ENCODE measurements at places on chromosomes 3 and 15.

- no peak overlapping the region for H3K27ac ChIP-seq
- no peak for DNase-seq
- no peak overlapping the region for H3K4me3 ChIP-seq
- H3K36me3 ChIP-seq, result no peaks in the 10 kb centered on the region
- no peaks in the 10 kb centered on the region for H3K4me1 ChIP-seq
- H3K27me3 ChIP-seq, result peaks cover 5% of the 10 kb centered on the region
Measured at GRCh38 chr3:77718311-77718710, 678.4 kb downstream of the ROBO2 start.

DNA sequence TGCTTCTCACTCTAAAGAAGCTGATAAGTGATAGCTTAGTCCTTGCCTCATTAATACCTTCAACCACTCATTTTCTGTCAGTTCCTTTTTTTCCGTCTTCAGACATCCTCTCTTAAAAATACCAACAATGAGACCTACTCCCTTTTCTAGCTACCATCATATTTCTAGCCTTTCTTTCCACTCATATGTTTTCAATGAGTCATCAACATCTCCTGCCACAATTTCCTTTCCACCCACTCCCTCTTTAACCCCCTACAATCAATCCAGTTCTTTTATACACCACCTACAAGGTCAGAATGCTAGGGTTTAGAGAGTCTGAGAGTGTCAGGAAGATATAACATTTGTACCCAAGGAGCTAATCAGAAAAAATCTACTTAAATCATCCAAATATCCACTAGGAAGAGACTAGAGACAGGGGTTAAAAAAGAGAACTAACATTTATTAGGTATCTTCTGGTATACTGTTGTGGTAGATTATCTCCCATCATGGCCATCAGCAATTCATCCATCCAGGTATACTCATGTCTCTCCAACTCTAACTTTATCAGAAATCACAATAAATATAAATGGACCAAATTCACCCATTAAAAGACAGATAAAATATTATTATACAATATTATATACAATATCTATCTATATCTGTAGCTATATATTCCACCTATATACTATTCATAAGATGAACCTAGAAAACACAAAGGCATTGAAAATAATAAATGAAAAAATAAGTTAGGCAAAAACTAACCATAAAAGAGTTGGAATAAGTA is 42.5 kb downstream of the MYLK start:
- H3K4me3 ChIP-seq, result no peak overlapping the region
- no peak for DNase-seq
- peaks cover 7% of the 10 kb centered on the region for H3K27me3 ChIP-seq
- no peak overlapping the region for H3K27ac ChIP-seq
- H3K36me3 ChIP-seq, result peaks cover 12% of the 10 kb centered on the region
- no peaks in the 10 kb centered on the region for H3K4me1 ChIP-seq

DNA sequence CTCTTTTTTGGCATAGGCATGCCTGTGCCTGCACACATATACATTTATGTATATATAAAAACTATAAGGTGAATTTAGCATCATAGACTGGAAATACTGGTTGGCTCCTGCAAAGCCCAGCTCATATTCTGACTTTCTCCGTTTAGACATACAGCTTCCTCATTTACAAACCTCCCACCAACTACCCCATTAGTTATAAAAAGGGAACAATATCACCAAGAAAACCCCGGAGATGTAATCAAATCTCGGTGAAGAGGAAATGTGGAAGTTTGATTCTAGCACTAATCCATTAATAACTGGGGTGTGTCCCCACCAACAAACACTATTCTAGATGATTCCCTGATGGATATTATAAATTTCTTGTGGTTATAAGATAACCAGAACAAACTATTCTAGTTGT is 517.7 kb upstream of the TBL1XR1 start:
- no peak overlapping the region for H3K4me3 ChIP-seq
- no peak overlapping the region for H3K27ac ChIP-seq
- no peak for DNase-seq
- peaks cover 4% of the 10 kb centered on the region for H3K27me3 ChIP-seq
- H3K36me3 ChIP-seq, result no peaks in the 10 kb centered on the region

DNA sequence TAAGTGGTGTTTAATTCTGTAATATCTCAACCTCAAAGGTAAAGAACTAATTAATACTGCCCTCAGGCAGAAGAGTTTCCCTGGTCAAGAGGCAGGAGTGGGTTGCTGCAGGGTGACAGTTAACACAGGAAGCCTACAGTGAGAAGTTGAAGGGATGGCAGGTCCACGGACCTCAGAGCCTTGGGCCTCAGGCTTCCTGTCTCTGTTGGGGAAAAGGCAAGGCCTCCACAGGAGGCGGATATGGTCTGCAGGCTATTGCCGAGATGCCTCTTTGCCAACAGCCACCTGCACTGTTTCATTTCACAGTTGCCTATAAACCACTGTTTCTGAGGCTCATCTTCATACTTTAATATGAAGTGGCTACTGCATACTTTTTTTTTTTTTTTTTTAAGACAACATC is 33.3 kb upstream of the RPN1 start:
- DNase-seq, result no peak
- no peaks in the 10 kb centered on the region for H3K36me3 ChIP-seq
- no peaks in the 10 kb centered on the region for H3K27me3 ChIP-seq

- H3K36me3 ChIP-seq, result no peaks in the 10 kb centered on the region
- DNase-seq, result no peak
- no peak overlapping the region for H3K27ac ChIP-seq
- peaks cover 13% of the 10 kb centered on the region for H3K4me1 ChIP-seq
Measured at GRCh38 chr15:58562135-58562534, 130.3 kb downstream of the LIPC start.

GRCh38 chr3:184156522-184156955 is 1.4 kb downstream of the DVL3 start:
- peaks cover 61% of the 10 kb centered on the region for H3K4me1 ChIP-seq
- H3K27ac ChIP-seq, result peak overlapping the region; percentile 99
